ENCODE measurements at places on chromosomes 4 and X.

DNA sequence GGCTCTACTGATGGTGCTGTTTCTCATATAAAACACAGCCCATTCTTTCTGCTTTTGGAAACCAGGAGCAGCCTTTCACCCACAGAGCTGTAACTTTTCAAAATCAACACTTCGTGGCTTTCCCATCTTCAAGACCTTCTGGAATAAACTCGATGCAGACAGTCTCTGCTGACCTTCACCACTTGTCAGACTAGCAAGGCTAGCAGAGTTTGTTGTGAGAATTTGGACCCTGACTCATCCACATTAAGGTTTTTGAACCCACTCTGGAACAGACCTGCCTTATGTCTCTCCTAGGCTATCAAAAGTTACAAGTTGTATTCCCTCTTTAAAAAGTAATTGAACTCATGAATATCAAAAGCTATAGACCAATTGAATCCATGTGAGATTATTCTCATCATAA lies 88.6 kb downstream of the MAML3 start:
- H3K4me1 ChIP-seq = peaks cover 11% of the 10 kb centered on the region
- ATAC-seq = no peak
- H3K4me3 ChIP-seq = no peak overlapping the region
- H3K27me3 ChIP-seq = no peaks in the 10 kb centered on the region
- no peak overlapping the region for H3K27ac ChIP-seq

DNA sequence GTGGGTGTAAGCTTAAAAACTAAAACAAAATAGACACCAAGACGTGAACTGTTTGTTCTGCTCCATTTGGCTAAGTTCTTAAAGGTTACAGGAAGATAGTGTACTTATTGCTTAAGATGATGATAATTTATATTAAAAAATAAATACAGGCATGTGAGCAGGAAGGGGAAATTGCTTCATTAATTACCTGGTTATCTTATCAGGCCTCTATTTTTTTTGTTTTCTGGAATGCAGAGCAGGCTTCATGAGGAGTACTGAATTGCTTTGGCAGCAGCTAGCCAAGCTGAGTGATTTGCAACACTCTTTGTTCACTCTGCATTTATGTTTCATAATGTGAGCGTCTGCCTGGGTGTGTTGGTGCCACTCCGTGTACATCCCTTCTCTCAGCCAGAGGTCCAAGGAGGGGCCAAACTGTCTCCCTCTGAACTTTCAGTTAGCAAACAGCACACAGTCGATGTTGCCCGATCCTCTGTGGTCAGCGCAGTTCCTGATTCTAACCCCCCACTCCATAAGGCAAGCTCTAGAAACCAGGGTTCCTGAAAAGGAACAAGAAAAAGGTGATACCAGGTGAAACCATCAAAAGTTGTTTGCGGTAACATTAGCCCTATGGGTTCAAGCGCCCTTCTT lies 348.2 kb downstream of the SPRY1 start:
- no peak overlapping the region for H3K4me3 ChIP-seq
- H3K4me1 ChIP-seq = peaks cover 4% of the 10 kb centered on the region
- no peaks in the 10 kb centered on the region for H3K36me3 ChIP-seq

GRCh38 chr4:54400802-54401201 lies 171.7 kb downstream of the PDGFRA start:
- H3K4me3 ChIP-seq = no peak overlapping the region
- no peaks in the 10 kb centered on the region for H3K4me1 ChIP-seq
- no peaks in the 10 kb centered on the region for H3K36me3 ChIP-seq
- H3K27ac ChIP-seq = no peak overlapping the region

DNA sequence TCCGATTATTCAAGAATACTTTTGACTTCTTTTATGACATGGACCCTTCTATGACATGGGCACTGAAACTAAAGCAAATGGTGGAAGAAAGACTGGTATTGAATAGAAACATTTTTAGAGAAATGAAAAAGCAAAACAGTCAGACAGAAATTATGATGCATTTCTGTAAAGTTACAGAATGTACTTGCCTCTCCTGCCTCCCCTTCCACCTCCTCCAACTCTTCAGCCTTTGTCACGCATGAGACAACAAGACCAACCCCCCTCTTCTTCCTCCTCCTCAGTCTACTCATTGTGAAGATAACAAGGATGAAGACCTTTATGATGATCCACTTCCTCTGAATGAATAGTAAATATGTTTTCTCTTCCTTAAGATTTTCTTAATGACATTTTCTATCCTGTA lies 46.3 kb upstream of the HUWE1 start:
- no peak overlapping the region for H3K27ac ChIP-seq
- H3K27me3 ChIP-seq = no peaks in the 10 kb centered on the region
- no peaks in the 10 kb centered on the region for H3K4me1 ChIP-seq
- no peak overlapping the region for H3K4me3 ChIP-seq
- H3K36me3 ChIP-seq = no peaks in the 10 kb centered on the region

GRCh38 chr4:89324671-89325070 lies 17.1 kb upstream of the GPRIN3 start:
- H3K36me3 ChIP-seq = no peaks in the 10 kb centered on the region
- no peaks in the 10 kb centered on the region for H3K27me3 ChIP-seq
- H3K4me1 ChIP-seq = no peaks in the 10 kb centered on the region
- peak; percentile 67 for ATAC-seq
- no peak overlapping the region for H3K4me3 ChIP-seq
- H3K27ac ChIP-seq = no peak overlapping the region

GRCh38 chr4:86019362-86019761 lies 340.5 kb downstream of the MAPK10 start:
- no peaks in the 10 kb centered on the region for H3K27me3 ChIP-seq
- no peaks in the 10 kb centered on the region for H3K4me1 ChIP-seq
- no peak for ATAC-seq
- no peaks in the 10 kb centered on the region for H3K36me3 ChIP-seq
- H3K4me3 ChIP-seq = no peak overlapping the region
